ENCODE measurements at places on chromosomes 16 and 17.
A peak's percentile ranks its signal among the peaks of the same experiment; 100 is the strongest.

GRCh38 chr17:45743626-45744326 lies 40.3 kb upstream of the CRHR1 start:
- no peak for DNase-seq

DNA sequence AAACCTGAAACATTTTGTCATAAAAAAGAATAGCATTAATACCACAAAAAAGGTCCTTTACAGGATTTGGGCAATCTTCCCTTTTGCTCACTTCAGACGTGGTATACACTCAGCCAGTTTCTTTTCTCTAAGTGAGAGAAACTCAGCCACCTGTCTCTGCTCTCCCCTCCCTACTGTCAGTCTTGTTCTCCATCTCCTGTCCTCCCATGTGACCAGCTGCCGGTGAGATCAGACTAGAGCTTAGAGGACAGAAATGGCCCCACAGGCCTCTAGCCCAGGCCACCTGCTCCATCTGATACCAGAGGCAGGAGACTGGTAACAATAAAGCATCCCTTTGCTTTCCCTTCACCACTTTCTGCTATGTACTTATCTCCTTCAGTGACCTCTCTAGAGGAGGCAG lies 34.9 kb downstream of the CMC2 start:
- no peak for DNase-seq

GRCh38 chr17:56678249-56679114 lies 85.0 kb downstream of the NOG start:
- DNase-seq: no peak

GRCh38 chr17:28986714-28987655 lies 18.8 kb downstream of the SEZ6 start:
- no peak for DNase-seq

GRCh38 chr16:56303066-56303715 lies 111.9 kb downstream of the GNAO1 start:
- DNase-seq: peak; percentile 53

- no peak for DNase-seq
Measured at GRCh38 chr17:64402469-64402868, 11.8 kb upstream of the PECAM1 start.

DNA sequence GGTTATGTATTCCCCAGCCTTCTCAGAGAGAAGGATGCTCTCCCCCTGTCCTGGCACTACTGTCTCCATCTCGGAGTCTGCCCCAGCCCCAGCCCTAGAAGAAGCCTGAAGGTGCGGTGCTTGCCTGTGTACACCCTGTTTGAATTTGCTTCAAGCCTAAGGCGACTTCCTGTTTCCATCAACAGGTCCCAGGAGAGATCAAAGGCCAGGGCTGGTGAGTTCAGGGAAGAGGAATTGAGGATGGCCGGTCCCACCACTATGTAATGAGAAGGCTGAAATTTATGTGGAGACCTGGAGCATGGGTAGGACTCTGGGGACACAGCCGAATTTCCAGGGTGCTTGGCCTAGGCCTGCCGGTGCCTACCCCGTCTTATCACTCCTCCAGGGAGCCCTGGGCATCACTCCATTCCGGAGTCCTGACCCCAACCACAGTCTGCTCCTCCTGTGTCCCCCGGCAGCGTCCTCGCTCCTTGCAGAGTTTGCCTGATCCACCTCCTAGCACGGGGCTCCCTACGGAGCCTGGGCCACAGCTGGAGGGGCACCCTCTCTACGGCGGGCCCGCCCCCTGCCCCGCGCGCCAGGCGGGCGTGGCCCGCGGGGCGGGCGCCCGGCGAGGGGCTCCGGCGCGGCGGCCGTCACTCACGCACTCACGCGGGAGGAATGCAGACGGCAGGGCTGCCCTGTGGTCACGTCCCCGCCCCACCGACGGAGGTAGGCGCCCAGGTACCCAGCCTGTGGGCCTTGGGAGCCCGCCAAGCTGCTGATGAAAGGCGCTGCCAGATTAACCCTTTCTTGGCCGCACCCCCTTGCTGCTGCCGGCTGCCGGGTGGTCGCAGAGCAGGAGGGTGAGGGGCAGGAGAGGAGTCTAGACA lies 53.8 kb upstream of the TAC4 start:
- DNase-seq: no peak

DNA sequence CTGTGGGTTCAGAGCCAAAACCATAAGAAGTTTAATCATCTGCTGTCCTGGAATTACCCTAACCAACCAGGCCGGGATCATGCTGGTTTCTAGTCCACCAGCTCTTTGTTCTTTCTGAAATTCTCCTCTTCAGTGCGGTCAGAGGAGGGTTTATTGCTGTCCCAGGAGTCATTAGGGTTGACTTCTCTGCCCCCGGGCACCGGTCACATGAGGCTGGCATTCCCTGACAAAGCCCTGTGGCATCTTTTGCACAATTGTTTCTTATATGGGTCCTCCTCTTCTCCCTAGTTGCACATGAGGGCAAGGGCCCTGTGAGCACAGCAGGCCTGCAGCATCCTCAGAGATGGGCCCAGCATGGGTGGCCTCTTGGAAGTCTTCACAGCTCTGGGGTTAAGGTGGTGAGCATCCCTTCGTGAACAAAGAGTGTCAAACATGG lies 243.9 kb downstream of the IRF8 start:
- DNase-seq: no peak

DNA sequence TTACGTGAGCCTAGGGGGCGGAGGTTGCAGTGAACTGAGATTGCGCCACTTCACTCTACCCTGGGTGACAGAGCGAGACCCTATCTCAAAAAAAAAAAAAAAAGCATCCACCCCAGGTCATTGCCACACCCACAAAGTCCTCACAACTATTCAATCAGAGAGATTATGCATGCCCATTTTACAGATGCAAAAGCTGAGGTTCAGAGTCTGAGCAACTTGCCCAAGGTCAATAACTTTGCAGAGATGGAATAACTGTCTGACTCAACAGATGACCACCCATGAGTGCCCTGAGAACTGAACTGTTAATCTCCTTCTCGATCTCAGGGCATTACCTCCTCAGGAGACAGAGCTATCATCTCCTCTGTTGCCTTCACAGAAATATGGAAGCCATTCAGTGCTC lies 5.5 kb upstream of the TMEM114 start:
- no peak for DNase-seq

DNA sequence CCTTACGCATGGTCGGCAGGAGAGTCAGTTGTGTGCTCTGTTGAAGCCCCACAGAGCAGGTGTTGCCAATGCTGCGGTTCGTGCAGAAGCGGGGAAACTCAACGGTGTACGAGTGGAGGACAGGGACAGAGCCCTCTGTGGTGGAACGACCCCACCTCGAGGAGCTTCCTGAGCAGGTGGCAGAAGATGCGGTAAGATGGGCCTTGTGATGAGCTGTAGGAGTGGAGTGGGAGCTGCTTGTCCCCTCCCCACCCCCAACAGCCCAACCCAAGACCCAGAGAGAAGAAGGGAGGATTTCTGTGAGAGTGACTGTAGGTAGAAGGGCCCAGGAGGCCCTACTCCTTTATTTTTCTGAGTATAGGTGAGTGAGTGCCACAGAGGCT lies 4.9 kb downstream of the CDK5RAP3 start:
- no peak for DNase-seq

- DNase-seq: no peak
Measured at GRCh38 chr17:4604111-4604644, 19.8 kb downstream of the SMTNL2 start.

DNA sequence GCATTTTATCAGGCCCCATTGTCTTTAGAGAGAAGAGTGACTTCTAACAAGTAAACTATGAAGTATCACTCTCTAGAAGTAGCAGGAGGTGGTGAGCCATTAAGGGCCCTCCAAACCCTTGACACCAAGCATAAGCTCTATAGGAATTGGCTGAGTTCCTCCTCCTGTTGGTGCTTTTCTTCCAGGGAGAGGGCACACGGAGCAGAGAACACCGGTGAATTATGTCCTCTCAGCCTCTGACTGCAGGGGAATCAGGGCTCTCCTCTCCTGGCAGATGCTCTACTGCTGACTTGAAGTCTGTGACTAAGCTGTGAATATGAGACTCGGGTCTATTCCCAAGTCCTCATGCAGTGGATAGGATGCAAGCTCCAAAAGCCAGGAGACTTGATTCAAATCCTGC lies 32.3 kb downstream of the CHD9 start:
- DNase-seq: no peak

GRCh38 chr17:55870044-55870443 lies 119.2 kb downstream of the PCTP start:
- no peak for DNase-seq

DNA sequence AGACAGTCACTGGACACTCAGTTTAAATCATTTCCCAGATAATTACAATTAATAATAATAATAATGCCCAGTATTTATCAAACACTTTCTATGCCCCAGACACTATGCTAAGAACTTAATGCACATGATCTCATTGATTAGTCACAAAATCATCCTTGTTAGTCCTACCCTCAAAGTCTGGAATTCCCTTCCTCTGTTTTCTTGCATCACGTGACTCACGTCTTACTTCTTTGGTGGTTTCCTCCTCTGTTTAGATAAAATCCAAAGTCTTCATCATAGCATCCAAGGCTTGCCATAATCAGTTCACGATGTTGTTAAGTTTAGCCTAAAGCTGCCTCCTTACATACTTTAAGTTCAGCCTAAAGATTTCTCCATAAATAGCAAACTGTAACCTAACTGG lies 471.9 kb downstream of the PMP22 start:
- DNase-seq: no peak

DNA sequence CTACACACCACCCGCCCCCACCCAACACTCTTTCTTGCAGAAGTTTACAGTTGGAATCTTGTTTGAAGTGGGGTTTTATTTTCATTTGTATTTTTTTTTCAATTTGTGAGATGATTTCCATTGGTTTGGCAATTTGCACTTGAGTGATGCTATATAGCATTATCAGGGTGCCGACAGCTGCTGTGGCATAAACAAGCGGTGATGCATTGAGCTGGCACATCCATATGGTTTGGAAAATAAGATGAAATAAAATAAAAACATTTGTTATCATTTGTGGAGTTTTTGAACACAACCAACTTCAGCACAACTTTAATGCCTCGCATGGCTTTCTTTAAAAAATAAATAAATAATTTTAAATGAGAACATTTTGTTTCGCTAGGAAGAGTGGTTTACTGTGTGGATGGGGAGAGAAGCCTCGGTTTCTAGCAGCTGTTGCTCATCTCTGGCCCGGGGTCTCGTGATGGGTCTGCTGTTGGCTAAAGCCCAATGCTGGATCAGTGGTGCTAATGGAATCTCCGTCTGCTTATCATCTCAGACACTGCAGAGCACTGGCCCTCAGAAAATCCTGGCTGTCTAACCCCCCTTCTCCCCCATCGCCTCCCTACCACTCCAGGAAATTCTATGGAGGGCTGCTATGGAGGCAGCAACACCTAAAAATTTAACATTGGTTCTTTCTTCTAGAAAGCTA lies 192.3 kb upstream of the MAF start:
- no peak for DNase-seq

DNA sequence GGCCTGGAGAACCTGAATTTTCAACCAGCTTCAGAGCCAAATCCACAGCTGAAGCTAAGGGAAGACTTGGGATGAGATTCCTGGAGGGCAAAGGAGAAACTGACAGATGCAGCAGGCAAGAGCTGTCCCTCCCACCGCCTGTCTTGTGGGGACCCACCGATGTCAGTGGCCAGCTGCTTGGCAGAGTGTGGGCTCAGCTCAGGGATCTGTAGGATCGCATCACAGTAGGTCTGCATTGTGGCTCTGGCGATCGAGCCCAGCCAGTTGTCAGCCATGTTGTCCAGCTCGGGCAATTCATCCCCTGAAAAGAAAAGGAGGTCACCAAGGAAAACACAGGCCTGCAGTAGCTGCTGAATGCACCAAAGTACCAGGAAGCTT lies 60.8 kb downstream of the COG7 start:
- DNase-seq: no peak

GRCh38 chr16:88681084-88681680 lies 5.1 kb downstream of the SNAI3 start:
- DNase-seq: no peak

- DNase-seq: no peak
Measured at GRCh38 chr16:82649766-82650165, 23.0 kb downstream of the CDH13 start.

DNA sequence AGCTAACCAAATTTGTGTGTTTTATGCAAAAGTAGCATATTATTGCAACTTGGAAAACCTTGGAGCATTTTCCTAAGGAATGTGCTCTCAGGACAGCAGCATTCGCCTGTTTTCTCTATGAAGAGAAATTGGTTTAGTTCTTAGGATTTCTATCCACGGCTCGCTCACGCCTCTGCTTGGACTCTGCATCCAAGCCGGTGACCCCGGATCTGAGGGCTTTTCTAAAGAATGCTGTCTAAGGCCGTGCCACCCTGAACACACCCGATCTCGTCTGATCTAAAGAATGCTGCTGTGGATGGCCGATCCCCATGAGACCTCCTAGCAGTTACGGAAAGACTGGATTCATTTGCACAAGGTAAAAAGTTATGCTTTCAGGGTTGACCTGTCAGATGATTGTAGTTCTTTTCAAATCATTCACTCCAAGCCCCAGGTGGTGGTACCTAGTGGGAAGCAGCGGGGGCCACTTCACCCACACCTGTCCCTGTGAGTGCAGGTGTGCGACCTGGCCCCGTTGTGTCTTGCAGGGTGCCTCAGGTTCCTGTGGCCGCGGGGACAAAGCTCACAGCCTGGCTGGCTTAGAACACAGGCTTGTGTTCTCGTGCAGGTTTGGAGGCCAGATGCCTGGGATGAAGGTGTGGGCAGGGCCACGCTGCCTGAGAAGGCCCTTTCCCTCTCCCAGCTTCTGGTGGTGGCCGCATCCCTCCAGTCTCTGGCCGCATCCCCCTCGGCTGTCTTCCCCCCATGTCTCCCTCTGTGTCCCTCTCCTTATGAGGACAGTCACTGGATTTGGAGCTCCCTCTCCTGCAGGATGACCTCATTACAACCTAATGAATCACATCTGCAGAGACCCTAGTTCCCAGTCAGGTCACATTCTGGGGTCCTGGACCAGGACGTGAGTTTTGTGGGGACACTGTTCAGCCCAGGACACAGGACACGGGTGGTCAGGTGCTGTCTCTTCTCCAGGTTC lies 71.1 kb downstream of the BANP start:
- DNase-seq: no peak

DNA sequence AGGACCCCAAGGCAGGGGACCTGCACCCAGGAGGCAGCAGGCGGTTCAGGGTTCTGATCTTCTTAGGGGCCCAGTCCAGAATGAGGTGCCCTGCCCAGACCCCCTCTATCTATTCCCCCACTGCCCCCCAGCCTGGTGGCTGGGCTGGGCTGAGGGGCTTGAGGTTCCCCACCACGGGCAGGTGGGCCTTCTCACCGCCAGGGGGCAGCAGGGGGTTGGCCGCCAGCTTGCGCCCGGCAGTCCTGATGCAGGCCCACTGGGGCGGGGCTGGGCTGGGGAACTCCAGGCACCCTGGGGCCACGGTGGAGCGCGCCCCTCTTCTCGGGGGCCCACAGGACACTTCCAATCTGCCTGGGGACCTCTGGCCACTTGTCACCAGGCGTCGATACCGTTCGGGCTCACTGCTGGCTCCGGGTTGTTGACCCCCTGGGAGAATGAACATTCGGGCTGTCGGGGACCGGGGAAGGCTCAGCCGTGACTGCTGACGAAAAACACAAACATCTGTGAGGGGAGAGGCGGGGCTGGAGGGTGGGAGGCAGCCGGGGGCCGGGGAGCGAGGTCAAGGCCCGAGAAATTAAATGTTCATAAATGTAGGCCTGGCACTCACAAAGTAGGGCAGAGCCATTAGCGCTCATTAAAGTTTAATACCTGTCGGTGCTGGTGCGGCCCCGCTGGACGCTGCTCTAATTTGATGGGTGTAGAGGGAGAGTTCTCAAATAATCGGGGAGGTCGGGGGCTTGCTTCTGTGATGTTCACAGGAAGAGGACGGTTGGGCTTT lies 219.3 kb upstream of the GSE1 start:
- DNase-seq: no peak

GRCh38 chr17:35760587-35760986 lies at the start of gene C17orf50:
TSS of gene C17orf50 (plus strand) at chr17:35760887. CDS start at chr17:35760942, 55 bp downstream.
- DNase-seq: no peak

All from hypothalamus (tissue), 51 donors.